Stimulated activated CD4-positive, alpha-beta T cell treated with anti-CD3 and anti-CD28 coated beads, Interleukin-15, amount 100 ng/mL, for 24 hours (primary cell): ENCODE measurements at places on chromosomes 4 and X.
A peak's percentile ranks its signal among the peaks of the same experiment; 100 is the strongest.

- no peak for DNase-seq
Measured at GRCh38 chr4:173436771-173437265, 37.9 kb upstream of the SCRG1 start.

GRCh38 chrX:24574743-24575142 is 72.4 kb downstream of the PCYT1B start:
- no peak for DNase-seq

DNA sequence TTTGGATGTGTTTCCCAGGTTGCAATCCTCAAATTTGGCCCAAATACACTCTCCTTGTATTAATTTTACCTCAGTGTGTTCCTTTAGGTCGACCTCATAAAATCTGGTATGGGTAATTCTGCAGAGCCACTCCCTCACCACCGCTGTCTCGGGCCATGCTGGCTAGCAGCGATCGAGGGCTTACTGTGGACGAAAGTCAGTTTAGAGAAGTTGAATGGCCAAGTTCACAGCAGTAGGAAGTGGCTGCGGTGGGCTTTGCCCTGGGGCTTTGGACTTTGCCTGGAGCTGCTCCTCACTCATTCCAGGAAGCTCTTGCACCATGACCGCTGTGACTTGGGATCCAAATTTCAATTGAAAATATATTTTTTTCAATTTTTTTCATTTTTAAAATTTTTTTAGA is 19.6 kb downstream of the TMEM187 start:
- DNase-seq = no peak

- no peak for DNase-seq
Measured at GRCh38 chr4:167883266-167883665, 209.1 kb upstream of the ANXA10 start.

- peak; percentile 9 for DNase-seq
Measured at GRCh38 chrX:20066968-20067708, 49.6 kb downstream of the MAP7D2 start.

GRCh38 chr4:168696826-168697225 is 200.0 kb downstream of the PALLD start:
- DNase-seq = no peak

DNA sequence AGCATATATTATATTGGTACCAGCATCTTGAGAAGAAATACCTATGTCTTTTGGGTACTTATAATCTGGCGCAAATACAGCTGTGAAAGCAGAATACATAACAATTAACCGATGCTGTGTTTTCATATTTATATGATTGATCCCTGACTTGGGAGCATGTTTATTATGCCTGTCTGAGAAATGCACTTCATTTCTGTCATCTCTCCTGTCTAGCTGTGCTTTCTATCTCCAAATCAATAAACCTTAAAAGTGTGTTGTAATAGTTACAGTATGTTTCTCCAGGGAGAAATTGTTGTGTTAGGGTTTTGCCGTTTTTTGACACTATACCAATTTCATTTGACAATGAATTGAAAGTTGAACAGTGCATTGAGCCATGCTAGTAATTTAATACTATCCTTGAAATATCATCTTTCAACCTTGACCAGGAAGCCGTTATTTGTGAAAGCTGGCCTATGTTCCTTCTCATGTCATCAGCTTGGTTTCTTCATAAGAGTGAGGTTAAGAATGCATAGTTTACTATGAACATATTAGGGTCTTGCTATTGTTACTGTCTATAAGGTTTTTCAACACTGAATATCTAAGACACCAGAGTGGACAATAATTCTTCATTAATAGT is 206.2 kb upstream of the PCDH18 start:
- no peak for DNase-seq

DNA sequence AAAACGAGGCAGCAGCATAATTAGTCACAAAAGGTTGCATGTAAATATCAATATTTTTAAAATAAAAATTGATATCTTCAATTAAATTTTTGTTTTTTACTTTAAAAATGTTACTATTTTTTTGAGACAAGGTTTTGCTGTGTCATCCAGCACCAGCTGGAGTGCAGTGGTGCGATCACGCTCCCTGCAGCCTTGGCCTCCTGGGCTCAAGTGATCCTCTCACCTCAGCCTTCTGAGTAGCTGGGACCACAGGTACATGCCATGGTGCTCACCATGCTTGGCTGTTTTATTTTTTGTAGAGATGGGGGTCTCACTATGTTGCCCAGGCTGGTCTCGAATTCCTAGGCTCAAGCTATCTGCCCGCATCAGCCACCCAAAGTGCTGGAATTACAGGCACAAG is 96.8 kb upstream of the FRAS1 start:
- no peak for DNase-seq

GRCh38 chr4:7297881-7298280 is 105.5 kb downstream of the SORCS2 start:
- no peak for DNase-seq

DNA sequence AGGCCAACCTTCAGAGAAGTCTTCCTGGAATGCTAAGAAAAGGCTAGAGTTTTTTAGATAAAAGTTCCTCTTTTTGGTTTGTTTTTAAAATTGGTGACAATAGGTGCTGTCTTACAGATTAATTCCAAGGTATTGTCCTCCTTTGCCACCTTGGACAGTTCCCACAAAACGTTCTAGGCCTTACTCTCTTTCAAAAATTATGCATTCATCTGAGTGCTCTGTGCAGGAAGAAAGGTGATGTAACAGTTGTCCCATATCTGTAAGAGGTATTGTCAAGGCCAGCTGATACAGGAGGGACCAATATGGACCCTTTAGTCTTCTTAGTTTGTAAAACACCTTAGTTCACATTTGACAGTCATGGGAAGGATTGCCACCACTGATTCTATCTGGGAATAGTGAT is 15.9 kb upstream of the CXCL5 start:
- DNase-seq = no peak

DNA sequence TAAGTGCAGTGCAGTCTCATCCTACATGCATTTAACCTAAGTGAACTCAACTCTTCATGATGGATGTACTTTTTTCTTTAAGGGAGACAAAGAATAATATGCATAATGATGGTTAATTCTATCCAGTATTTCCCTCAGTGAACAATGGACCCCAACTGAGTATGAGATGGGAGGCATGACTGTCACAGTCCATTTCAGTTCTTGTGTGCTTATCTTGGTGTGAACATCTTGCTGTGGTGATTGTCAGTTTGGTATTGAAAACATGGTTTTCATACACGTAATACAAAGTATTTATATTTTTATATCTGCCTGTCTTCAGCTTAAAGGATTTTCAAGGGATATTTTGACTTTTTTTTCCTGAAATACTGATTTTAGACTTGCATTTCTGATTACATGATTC is 72.0 kb upstream of the NDUFC1 start:
- DNase-seq = no peak

GRCh38 chr4:34417160-34417559 is 1827.2 kb downstream of the ARAP2 start:
- DNase-seq = no peak

GRCh38 chrX:130176354-130176776 is 4.6 kb downstream of the RAB33A start:
- DNase-seq = no peak
